ENCODE measurements at places on chromosomes 1 and 21.

DNA sequence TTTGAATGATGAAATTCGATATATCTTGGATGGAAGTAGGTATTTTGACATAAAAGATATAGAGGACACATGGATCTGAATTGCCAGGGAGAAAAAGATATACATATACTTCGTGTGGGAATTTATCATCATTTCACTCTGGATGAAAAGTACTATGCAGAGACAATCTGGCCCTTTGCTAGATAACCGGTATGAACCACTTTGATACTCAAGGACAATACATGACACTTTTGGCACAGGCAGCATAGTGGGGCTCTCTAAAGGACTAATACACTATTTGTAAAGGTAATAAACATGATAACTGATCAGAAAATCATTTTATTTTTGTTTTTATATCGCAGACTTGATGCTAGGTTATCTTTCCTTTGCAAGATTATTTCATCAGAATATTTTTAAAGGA lies 24.2 kb downstream of the JAK1 start:
- DNase-seq: no peak

DNA sequence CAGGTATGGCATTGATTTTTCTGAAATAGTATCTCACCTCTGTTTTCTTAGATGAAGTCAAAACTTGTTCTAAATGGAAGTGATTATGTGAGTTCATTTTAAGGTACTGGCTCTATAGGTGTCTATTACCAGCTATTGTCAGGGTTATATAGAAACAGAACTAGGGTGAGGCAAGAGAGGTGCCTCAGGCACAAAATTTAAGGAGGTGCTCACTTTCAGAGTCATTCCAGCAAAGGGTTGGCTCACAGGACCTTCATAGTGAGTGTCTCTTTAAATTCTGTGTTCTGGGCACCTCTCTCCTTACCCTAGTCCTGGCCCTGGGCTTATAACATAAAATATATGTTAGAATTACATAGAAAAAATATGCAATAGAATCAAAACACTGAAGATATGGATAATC lies 49.3 kb downstream of the KIAA0319L start:
- DNase-seq: no peak

DNA sequence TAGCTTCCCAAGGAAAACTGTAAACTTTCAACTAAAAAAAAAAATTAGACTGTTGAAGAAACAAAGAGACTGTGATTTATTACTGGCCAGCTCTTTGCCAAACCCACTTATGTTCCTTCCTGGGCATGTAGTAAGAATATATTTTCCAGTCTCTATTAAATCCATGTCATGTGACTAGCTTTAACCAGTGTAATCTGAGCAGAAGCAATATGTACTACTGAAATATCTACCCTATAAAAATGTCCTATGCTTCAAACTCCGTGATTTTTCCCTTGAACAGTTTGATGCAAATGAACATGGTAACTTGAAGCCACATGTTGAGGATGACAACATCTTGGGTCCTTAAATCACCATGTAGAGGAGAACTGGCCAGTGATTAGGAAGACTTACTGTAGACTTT lies 144.5 kb downstream of the NTMT2 start:
- DNase-seq: no peak

DNA sequence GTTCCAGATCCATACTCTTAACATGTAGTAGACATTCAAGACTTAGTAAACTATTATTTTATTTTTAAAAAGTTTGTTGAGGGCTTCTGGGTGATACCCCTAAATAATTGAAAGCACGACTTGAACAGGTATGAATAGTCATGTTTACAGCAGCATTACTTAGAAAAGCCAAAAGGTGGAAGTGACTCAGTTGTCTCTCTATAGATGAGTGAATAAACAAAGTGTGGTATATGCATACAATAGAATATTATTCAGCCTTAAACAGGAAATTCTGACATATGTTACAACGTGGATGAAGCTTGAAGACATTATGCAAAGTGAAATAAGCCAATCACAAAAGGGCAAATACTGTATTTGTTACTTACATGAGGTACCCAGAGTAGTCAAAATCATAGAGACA lies 26.5 kb downstream of the TSNAX start:
- DNase-seq: no peak

DNA sequence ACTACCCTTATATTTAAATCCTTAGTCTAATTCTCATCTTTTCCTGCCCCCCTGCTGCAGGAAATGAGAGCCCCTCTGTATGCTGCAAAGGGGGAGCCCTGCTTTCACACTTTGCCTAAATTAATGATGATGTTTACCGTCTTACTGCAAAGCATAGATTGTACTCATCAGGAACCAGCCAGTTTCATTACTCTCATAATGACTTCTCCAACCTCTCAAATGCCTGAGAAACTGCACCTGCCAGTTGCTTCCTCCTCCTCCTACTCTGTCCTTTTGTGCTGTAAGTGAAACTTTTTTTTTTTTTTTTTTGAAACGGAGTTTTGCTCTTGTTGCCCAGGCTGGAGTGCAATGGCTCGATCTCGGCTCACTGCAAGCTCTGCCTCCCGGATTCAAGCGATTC lies 101.7 kb downstream of the ADSS2 start:
- DNase-seq: no peak

GRCh38 chr1:10271090-10271489 lies 60.7 kb downstream of the KIF1B start:
- no peak for DNase-seq

- no peak for DNase-seq
These were observed 76.7 kb upstream of the SCCPDH start for GRCh38 chr1:246647513-246647912.

All from CD4-positive, alpha-beta T cell treated with Interleukin-10 for 1 hour (primary cell).